ENCODE measurements at places on chromosomes 7 and 10. TPM values are rescaled to one million over a fixed set of nuclear protein-coding genes. Genes with fewer than 3 reads are reported as not detected.

DNA sequence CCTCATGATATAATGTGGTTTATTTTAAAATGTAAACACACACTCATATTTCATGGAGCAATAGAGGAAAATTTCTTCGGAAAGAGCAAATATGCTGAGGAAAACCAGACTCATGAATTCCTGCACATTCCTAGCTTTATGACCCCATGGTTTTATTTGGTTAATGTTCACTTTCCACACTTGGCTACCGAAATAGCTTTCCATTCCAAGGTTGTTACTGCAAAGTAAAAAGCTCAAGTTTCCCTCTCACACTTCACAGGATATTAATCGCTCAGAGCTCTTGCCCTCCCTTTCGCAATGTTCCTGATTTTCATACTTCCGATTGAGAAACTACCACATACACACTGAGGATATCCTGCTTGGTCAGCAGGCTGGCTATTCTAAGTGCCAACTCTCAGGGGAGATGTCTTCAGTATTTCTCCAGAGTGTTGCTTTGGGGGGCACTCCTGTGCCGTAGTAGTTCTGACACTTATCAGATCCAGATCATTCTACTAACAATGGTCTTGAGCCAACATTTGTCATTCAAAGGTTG lies 77.5 kb upstream of the STEAP1B start:
- DNase-seq: peak; percentile 98

- no peak for DNase-seq
Observed at GRCh38 chr7:29657288-29657687, 93.7 kb downstream of the PRR15 start.

DNA sequence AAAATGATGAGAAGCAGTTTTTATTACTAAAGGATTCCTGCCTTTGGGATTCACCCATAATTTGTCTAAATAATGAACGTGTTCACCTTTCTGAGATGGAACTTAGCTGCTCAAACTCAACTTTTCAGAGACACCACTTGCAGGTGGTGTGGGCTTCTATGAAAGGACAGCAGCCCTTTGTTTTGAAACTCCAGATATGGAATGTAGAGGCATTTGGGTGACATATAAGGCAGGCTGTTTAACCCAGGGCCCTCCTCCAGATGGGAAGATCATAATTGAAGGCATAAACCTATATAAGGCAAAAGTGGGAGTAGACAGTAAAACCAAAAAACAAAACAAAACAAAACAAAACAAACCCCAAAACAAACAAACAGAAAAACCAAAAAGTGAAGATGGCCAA lies 11.9 kb upstream of the HUS1 start:
- no peak for DNase-seq

DNA sequence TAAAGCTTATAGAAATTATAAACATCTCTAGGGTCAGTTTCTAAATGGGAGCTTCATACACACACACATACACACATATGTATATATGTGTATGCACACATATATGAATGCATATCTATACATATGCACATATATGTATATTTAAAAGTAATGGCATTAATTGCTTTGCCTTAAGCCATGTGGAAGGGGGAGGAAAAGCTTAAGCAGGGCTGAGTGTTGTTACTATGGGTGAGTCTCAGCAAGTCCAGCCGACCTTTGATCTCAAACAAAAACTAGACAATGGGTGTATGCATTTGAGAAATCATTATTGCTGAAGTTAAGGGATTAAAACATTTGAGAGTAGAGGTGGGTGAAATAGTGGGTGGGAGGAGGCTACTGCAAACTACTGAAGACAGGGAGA lies 546.7 kb downstream of the MAGI2 start:
- no peak for DNase-seq

GRCh38 chr10:97519342-97519741 lies 20.6 kb downstream of the UBTD1 start:
- DNase-seq: no peak

- no peak for DNase-seq
Observed at GRCh38 chr10:73655257-73655989, 406 bp downstream of the SYNPO2L start.

DNA sequence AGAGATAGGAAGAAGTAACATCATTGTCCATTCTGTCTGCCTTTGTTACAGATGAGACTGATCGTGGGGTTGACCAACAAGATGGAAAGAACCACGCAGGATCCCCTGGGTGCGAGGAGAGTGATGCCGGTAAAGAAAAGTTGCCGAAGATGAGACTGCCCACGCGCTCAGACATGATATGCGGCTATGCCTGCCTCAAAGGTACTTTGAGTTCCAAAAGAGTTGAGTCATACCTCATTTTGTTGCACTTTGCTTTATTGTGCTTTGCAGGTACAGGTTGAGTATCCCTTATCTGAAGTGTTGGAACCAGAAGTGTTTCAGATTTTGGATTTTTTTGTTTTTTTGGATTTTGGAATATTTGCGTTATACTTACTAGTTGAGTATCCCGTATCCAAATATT lies 12.2 kb upstream of the CLCN1 start:
- no peak for DNase-seq

- DNase-seq: no peak
Observed at GRCh38 chr7:113373863-113374262, 255.5 kb upstream of the SMIM30 start.

- no peak for DNase-seq
Observed at GRCh38 chr10:73413108-73413527, 740 bp downstream of the ANXA7 start.

SH2B2 gene
- 0.56 TPM for total RNA-seq

ERVW-1 gene
- not detected for total RNA-seq

HHEX gene
- 4.4 TPM for total RNA-seq

THNSL1 gene
- total RNA-seq: 3.6 TPM

Data from IMR-90 (cell line).